ENCODE measurements at places on chromosomes 7 and 10.
A peak's percentile ranks its signal among the peaks of the same experiment; 100 is the strongest.

DNA sequence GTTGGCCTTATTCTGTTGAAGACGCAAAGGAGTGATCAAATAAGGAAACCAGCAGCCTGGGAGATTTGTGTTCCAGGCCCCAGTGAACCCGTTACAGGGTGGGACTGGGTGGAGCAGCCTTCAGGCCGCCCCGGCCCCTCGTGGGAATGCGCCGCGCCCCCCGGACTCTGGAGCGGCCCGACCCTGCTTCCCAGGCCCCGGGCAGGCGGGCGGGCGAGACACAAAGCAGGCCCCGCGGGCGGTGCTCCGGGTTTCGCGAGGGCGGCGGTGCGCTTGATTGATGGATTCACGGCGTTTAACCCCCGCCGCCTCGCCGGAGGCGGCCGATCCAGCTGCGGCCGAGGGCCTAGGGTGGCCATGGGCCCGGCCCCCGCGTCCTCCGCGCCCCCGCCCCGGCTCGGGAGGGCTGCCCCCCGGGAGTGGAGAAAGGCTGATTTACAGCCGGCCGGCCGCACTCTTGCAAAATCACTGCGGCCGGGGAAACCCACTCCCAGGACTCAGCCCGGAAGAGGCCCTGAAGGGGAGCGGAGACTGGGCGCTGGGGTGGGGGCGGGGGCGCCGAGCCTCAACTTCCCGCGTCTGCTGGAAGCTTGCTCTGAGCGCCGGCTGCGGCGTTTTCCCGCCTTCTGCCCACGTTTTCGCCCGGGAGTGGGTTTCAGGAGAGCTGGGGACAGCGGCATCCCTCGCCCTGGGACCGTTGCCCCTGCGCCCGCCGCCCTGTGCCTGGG is 299.6 kb upstream of the NFE2L3 start:
- DNase-seq: no peak

DNA sequence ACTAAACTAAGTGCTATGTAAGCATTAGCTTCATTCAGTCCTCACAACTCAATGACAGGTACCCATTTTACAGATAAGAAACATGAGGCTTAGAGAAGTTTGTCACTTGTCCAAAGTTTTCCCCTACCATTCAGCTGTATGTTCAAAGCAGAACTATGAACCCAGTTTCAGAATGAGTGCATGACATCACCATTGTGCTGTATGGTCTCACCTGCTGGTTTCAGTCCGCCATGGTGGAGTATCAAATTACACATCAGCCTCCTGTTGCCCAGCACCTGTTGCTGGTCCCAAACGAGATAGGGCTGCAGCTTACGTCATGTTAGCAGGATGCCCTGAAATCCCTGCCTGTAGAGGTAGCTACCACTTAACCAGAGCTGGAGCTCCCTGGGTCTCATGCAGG is 95.0 kb downstream of the DYNC1I1 start:
- no peak for DNase-seq

GRCh38 chr7:28954946-28955345 is 3.2 kb downstream of the TRIL start:
- DNase-seq: no peak

DNA sequence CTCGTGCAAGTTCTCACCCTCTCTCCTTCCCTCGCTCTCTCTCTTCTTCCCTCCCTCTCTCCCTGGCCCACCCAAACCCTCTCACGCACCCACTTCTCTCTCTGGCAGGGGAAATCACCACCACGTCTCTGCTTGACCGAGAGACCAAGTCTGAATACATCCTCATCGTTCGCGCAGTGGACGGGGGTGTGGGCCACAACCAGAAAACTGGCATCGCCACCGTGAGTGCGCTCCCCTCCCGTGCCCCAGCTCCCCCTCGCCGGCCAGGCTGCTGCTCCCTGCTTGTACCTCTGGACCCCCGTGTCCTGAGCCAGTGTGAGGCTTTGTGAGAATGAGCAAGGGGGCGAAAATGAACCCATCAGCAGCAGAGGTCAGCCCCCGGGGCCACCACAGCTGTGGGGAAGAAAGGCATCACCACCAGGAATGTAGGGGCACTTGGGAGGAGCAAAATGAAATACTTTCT is 25.5 kb downstream of the C10orf105 start:
- DNase-seq: no peak

- no peak for DNase-seq
Observed at GRCh38 chr7:8379264-8379663, 54.1 kb upstream of the NXPH1 start.

- DNase-seq: no peak
Observed at GRCh38 chr7:75866489-75867389, 12.1 kb upstream of the RHBDD2 start.

- no peak for DNase-seq
Observed at GRCh38 chr7:157684157-157684908, 347.5 kb downstream of the DNAJB6 start.

- DNase-seq: no peak
Observed at GRCh38 chr10:1425879-1426278, 311.4 kb downstream of the ADARB2 start.

DNA sequence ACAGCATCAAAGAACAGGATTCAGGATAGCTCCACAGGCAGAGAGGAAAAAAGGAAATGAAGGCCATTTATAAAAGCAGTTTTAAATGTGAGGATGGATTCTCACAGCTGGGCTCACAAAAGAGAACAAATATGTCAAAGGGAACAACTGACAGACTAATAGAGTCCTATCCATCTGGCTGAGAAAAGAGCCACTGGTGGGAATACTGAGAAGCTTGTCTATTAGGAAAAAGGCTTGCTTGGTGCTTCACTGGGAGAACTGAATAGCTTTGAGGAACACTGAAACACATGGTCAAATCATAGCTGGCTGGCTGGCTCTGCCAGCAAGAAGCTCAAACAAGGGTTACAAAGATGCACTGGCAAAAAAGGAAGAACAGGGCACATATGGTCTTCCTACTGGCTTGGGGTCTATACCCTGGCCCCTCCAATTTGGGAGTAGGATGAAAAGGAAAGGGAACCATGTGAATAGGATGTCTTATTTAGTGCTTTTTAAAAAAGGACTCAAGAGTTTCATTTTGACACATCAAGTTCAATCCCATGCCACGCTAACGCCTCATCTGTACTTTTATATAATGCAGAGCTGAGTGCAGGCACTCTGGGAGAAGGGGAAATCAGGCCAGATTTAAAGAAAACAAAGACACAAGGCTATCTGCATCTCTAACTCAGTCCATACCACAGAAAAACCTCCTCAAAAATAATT is 44.8 kb upstream of the KCNIP2 start:
- DNase-seq: no peak

GRCh38 chr7:134814730-134815364 is 35.4 kb downstream of the CALD1 start:
- DNase-seq: no peak

DNA sequence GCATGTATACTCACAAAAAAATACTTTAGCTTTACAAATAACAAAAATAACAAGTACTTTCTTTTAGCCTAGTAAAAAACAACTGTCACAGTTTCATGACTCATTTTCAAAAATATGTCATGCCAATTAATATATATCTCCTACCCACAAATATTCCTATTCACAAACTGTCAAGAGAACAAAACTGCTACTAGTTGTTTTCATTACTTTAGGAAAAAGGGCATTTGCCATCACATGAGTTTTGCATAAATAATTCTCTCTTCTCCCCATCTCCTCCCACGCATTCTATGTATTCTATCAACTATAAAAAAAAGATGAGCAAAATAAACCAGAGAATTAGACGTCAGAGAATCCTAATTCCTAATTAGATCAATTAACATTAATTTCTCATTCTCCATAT is 87.6 kb downstream of the PIP4K2A start:
- DNase-seq: no peak

DNA sequence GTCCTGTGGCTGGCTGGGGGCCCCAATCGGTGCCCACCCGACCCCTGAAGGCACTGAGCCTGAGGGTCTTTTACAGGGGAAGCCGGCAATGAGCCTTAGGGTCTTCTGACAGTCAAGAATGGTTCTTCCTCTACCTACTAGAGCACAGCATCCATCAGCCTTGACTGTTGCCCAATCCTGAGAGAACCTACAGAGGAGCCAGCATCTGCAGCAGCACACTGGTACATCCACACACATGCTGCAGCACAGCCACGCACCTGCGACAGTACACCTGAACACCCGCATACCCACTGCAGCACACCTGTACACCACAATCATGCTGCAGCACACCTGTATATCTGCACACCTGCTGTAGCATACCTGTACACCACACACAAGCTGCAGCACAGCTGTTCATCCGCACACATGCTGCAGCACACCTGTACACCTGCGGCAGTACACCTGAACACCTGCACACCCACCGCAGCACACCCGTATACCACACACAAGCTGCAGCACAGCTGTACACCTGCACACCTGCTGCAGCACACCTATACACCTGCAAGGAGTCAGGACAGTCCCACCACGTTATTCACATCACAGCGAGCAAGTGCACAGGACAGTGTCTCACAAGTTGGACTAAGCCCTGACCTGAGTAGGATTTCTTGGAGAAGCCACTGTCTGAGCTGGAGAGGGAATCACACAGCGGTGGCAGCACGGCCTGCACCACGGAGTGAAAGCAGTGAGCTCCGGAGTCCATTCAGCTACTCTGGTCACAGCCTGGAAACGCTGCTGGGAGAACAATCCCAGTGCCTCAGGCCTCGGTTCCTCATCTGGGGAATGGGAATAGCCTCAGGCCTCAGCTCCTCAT is 56.4 kb downstream of the VIPR2 start:
- DNase-seq: no peak

GRCh38 chr10:89258881-89259280 is 7.3 kb upstream of the LIPA start:
- no peak for DNase-seq

DNA sequence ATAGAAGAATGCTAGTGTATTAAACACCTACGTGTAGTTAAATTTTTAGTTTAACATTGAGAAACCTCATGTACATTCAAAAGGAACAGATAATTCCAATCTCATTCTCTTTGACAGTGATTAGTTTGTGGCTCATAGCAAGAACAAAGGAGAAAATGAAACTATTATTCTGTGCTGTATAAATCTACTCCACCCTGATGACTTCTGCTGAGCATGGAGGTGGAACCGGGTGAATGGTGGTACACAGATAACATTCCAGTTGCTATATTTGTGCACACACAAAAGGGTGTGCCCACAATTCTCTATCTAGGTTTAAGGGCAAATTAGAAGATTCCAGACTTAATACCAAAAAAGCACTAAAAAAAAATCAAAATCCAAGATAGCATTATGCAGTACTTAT is 17.0 kb upstream of the RALA start:
- no peak for DNase-seq

DNA sequence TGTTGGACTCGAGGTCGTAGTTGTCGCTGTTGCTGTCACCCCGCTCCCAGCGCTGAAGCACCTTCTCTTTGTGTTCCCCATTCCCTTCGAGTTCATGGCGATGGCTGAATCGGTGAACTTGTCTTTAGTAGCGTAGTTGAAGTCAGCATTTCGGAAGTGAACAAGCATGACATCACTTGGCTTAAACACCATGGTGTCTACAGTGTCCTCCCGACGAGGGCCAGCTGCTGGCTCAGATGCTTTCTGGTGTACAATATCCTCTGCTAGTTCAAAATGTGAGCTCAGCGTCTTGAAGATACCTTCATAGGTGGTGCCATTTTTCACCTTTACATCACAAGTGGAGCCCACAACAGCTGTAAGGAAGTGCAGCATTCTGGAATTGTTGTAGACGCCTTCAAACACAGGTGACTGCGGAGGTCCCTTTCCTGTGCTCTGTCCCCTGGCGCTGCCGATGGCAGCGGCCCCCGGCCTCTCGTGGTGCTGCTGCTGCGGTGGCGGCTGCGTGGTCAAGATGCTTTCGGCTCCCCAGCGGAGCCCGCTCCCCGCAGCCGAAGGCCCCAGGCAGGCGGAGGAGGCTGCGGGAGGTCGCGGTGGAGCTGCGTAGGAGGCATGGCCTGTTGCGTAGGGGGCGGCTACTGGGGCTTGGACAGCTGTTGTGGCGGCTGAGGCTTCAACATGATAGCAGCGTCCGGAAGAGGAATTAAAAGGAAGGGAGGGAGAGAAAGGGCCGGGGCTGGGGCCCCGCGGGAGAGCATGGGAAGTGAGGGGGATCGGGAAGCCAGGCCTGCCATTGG is 59.3 kb downstream of the ANKMY2 start:
- no peak for DNase-seq

DNA sequence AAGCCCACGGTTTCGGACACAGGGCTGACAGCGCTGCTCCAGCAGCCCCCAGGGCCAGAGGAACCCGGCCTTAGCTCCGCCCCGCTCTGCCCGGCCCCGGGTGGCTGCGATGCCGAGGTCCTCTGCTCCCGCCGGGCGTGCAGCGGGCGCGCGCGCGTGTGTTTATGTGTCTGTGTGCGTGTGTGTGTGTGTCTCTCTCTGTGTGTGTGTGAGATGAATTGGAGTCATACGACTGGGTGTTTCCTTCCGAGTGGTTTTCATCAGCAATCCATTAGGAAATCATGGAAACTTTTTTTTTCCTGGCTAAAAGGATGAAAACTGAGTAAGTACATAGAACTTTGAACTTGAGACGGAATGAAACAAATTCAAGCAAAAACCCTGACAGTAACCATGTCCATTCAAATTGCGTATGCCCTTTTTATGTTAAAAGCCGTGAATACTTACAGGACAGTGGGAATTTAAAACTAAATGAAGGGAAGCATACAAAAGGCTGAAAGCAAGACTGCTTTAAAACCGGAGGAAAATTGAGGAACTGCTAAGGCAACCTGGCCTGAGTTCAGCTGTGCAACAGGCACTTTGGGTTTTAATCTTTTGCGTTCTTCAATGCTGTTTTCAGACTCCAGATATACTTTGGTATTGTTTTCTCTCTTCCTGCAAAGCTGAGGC is at the start of gene CPED1:
CPED1 (plus strand) TSS at position 121 of the 666 bp plus-strand sequence. CDS start 911 bp downstream, outside the sequence.
- DNase-seq: no peak

DNA sequence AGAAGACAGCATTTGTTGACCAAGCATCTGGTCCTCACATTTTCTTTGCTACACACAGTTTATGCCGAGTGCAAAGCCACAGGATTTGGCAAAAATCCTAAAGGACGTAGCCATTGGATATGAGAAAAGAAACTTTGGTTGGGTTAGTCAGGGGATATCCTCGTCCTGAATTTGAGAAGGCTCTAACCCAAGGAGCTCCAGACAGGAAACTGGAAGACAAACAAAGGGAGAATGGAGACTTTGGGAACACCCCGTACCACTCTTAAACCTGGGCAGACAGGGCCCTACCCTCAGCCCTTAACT is 146.6 kb upstream of the FRMD4A start:
- DNase-seq: peak; percentile 58

GRCh38 chr7:129958643-129959470 is 6.1 kb upstream of the UBE2H start:
- no peak for DNase-seq

- DNase-seq: no peak
Observed at GRCh38 chr7:73397521-73398281, 35.9 kb upstream of the FZD9 start.

DNA sequence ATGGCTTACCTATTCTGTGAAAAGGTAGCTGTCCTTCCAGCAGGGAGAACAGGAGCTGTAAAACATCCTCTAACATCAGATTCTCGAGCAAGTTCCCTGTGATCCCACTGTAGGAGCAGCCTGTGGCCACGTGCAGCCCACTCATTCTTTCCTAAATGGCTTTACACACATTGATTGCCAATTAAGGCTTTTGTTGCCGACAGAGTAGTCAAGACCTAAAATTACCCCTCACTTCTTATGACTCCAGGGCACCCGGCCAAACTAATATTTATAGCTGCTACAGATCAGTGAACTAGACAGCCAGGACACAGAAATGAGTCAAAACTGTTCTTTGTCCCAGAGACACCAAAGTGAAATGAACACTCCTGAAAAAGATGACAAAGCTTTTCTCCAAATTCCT is 832.1 kb downstream of the SORCS3 start:
- no peak for DNase-seq

- DNase-seq: no peak
Observed at GRCh38 chr7:2105917-2106316, 126.8 kb downstream of the MAD1L1 start.

- no peak for DNase-seq
Observed at GRCh38 chr10:83007510-83007909, 1131.8 kb upstream of the GHITM start.
